NCI-H524 (cell line): ENCODE measurements at places on chromosomes 11 and 22.

DNA sequence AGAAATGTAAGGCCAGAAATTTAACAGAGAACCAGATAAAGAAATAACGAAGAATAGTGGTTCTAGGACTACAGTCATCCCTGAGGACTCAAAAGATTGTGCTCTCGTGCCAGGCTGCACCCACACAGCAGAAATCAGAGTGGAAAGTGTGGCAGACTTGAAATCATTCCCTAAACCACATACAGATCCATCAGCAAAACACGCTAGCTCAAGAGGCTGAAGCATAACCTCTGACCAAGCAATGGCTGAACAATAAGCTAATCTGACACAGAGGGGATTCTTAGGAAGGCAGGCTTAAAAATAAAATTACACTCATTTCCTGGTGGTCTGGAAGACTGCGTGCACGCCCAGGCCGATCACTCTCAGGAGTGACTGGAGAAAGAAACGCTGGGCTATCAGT is 19.0 kb downstream of the NCF4 start:
- no peak for DNase-seq

DNA sequence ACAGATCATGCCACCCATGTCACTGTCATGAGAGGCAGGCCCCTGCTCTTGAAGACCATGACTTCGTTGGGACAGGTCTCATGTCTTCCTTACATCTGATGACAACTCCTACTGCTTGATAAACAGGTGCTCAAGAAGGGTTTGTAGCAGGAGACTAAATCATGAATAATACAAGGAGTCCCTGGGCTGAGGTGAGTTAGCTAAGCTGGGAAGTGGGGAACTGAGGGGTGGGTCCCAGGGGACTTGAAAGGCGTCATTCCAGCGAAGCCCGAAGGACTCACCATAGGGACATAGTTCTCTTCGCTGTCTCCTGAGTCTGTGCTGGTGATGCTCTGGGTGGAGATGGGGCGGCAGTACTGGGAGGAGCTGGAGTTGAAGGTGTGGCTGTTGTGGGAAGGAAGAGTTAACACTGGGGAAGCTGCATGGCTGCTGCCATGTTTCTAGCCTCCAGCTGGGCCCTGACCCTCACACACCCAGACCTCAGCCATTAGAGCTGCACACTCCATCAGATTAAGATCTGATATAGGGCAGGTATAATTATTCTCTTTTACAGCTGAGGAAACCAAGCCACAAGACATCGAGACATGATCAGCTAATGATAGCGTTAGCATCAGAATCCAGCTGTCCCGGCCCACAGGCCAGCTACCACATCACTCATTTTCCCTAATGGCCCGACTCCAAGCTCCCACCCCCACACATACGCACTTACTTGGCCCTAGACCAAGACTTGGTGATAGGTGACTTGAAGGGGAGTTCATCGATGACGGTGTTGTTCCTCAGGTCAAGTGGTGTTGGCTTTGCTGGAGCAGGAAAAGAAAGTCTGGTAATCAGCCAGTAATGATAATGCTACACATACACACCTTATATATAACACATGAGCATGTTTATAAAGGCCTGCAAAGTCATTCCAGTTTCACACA is 32.9 kb downstream of the USP35 start:
- DNase-seq: no peak

DNA sequence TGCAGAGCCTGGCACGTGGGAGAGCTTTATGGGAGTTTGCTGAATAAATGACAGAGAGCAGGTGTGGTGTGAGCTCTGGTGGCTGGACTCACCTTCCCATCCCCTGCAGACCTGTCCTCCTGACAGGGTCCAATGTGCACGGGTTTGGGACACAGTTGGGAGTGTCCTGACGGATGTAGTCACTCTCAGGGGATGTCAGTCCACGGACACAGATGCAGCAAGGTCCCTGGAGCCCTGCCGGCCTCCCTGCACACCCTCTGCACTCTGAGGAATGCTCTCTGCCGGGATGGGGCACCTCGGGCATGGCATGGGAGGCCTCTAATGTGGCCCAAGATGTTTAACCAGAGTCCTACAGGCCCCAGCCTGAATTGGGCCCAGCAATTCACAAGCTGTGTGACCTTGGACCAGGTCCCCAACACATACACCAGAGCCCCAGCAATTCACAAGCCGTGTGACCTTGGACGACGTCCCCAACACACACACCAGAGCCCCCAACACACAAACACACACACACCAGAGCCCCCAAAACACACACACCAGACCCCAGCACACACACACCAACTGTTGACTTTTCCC is 30.0 kb upstream of the RFPL3 start:
- DNase-seq: no peak

DNA sequence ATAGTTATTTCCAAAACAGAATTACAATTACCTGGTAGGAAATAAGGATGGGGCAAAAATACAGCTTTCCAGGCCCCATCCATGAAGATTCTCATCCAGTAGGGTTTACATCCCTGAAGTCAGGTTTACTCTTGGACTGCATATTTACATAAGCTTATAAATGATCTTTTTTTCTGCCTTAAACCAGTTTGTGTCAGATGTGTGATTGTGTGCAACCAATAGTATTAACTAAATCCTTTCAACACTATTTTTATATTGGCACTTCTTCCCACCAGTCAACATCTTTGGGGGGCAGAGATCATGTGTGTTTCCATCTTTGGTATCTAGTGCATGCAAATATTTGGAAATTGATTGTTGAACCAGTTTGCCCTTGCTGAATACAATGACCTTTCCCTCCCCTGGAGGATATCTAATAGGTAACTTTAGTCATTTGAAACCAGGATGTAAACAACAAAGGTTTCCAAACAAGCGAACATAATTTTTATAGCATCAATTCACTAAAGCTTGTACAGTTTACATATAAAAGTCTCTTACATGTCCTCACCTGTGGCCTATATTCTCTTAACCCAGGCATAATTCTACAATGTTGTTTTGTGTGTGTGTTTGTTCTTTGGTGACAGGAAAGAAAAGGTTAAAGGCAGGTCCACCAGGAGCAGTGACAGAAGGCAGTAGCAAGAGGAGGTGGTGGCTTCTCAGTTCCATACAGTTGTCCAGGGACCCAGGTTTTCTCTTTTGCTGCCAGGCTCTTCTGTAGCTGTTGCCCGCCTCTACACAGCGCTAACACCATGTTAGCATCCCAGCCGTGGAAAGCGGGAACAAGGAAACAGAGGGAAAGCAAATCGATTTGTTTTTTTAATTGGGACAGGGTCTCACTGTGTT is 1.7 kb upstream of the ME3 start:
- DNase-seq: no peak

DNA sequence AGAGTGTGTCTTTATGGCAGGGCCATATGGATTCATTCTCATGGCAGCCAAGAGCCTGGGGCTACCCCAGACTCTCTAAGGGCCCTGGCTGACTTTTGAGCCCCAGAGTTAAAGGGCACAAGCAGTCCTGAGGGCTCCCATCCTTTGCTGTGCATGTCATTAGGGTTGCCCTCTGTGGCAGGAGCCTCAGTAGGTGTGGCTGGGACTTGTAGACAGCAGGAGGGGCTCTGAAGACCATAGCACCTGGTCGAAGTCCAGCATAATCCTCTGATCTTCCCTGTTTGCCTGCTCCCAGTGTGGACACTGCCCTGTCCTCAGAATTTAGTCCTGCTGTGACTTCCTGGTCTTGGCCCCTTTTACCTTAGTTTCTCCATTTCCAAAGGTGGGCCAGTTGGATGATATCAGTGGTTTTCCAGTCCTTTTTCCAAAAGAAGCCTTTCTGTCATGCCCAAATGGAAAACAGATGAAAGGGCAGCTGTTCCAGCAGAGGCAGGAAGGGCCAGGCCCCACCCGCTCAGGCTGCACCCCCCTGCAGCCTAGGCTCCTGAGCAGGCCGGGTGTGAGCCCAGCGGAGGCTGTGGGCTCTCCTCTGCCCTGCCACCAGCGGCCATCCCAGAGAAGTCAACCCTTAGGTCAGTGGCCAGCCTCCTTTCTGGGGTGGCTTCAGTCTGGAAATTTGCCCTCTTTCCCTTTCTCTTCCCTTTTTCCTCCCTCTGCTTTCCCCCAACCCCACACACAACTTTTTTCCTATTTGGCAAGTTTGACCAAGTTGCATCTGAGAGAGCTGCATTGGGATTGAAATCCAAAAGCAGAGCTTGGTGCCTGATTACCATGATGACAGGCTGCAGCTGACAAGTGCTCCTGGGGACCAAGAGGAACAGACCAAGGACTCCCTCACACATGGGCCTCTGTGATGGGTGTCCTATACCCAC is 32.8 kb upstream of the SUSD2 start:
- DNase-seq: no peak

GRCh38 chr11:66823700-66824099 is 19.5 kb upstream of the RCE1 start:
- no peak for DNase-seq

- DNase-seq: no peak
Measured at GRCh38 chr11:15613251-15613650, 498.5 kb downstream of the INSC start.

DNA sequence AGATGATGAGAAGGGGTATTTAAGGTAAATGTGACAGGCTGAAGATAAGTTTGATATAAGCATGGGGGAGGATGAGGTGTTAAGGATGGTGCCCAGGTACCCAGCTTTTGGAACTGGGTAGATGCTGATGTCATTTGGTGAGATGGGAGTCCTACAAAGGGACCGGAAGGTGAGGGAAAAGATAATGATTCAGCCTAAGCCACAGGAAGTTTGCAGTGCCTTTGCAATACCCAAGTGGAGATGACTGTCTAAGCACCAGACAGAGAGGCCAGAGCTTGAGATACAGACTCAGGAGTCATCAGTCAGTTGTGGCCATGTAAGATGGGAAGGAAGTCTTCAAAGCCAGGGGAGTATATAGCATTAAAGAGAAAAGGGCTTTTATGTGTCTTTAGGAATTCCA is 30.0 kb upstream of the SMCO4 start:
- no peak for DNase-seq

GRCh38 chr11:88131764-88132470 is 43.3 kb downstream of the RAB38 start:
- no peak for DNase-seq

GRCh38 chr11:32333320-32333991 is 101.9 kb downstream of the WT1 start:
- DNase-seq: peak; percentile 48

DNA sequence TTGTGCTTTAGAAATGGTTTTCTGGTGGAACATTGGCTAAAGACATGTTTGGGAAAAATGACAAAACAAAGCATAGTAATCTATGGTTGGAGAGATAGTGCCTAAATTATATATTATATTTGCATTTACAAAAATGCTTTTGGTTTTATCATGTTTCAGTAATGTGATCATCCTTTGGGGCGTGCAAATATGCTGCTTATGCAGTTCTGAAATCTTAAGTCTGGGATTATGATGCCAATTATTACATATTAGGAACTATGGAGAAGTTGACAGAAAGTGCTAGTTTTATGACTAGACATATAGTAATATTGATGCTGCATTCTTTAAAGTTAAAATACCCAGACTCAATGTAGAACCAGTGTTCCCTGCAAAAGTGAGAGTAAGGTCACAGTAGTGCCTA is 655.0 kb downstream of the METTL15 start:
- DNase-seq: no peak

- no peak for DNase-seq
Measured at GRCh38 chr11:64713016-64713707, 9.8 kb downstream of the NRXN2 start.

DNA sequence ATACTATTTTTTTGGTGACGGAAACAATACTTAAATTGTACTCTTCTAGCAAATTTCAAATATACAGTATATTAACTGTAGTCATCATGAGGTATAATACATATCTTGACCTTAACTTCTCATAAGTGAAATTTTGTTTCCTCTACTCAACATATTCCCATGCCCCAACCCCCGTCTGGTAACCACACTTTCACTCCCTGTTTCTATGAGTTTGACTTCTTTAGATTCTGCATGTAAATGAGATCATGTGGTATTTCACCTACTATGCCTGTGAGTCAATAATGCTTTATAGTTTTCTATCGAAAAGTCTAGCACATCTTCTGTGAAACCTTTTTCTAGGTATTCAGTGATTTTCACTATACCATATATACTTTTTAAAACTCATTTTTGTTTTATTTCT is 663.2 kb downstream of the CNTN5 start:
- DNase-seq: no peak

DNA sequence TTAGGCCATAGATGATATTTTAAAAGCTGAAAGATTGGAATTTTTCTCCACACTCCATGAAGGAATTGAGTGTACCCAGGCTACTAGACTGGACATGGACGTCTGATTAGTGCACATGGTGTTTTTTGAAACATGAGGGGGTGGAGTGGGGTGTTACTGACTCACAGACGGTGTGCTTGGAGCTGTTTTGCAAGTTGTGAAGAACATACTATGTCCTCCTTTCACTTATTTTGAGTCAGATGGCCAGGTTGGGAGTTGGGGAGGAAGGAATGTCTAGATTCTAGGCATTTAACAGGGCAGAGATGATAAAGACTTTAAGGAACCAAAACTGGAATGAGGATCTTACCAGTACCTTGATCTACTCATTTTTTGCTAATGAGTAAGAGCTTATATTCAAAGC is 158.1 kb upstream of the MTNR1B start:
- DNase-seq: no peak

GRCh38 chr22:45726081-45726480 is 54.4 kb downstream of the ATXN10 start:
- no peak for DNase-seq

GRCh38 chr11:58574881-58575280 is 775 bp downstream of the LPXN start:
- DNase-seq: no peak

DNA sequence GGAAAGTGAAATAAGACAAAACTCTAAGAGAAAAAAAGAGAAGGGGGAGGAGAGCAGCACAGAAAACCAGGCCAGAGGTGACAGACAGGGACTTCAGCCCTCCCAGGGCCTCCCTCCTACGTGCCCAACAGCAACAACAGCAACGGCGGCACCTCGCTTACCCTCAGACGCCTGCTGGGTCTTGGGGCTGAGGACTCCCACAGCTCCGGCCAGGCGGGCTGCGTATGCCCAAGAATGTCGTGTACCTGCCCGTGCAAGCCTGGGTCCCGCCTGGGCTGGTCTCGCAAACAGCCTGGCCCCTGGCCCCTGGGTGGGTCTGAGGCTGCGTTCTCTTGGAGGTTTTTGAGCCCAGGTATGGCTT is 30.5 kb downstream of the ARAP1 start:
- DNase-seq: no peak

DNA sequence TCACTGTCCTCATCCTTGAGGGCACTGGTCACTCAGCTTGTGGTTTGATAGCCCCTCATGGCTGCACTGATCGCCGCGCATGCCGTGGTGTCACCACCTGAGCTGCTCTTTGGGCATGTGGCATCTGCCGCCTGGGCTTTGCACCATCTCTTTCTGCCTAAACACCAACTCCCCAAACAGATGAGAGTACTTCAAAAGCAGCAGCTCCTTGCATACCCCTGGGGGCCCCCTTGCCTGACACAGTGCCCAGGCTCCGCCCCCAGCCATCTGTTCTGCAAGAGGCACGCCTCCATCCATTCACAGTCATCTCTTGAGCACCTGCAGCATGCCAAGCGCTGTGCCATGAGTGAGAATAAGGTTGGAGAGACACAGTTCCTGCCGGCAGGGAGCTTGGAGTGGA is 104.5 kb upstream of the B3GAT1 start:
- peak; percentile 93 for DNase-seq
